NCI-H748 treated with DMSO at 0.1 percent for 48 hours (cell line): ENCODE measurements at places on chromosomes 3 and 15.

DNA sequence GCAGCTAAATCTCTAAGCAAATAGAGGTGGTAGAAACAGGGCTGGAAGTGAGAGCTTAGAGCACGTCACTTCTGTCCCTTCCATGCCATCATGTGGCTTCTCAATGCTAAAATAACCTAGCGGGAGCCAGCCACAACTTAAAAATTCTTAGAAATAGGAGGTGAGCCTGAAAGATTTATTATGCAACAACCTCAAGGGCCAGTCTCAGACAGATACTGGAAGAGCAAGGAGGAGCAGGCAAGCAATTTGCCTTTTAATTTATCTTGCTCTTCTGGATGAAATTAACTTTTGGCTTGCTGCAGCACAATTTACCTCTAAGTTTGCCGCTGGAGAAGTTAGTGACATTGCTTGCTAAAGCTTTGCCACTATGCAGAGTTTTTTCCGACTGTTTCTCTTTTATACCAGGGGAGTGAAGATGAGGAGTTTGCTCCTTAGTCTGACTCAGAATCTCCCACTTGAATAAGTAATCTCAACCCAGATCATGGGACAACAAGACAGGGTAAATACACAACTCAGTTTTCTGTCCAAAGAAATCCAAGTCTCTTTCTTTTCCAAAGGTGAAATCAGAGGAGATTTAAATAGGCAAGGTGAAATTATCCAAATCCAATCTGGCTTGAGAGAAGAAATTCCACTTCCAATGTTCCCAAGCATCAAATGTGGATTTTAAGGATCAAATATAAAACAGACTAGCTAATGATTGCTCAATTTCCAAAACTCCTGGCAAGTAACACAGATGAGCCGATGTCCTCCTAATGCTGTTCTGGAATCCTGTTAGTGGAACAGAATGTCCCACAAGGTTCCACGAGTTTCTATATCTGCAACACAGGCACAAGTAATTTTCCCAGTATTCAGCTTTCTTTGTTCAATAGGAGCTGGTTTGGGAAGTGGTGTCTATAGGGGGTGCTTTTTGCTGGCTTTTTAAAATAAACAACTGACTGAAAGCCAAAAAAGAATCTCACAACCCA is 329.4 kb upstream of the RORA start:
- DNase-seq, result no peak

GRCh38 chr3:24678421-24678865 is 183.8 kb upstream of the THRB start:
- DNase-seq, result no peak

GRCh38 chr3:125115640-125116039 is 59.8 kb upstream of the HEG1 start:
- DNase-seq, result no peak

DNA sequence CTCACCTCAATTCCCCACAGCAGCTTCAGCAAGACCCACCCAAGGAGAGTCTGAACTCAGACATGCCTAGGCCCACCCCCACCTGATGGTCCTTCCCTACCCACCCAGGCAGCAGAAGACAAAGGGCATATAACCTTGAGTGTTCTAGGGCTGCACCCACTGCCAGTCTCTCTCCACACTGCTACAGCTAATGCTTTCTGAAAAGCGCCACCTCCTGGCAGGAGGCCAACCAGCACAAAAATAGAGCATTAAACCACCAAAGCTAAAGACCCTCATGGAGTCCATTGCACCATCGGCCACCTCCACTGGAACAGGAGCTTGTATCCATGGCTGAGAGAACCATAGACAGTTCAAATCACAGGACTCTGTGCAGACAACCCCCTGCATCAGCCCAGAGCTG is 11.3 kb upstream of the RPL39L start:
- no peak for DNase-seq

DNA sequence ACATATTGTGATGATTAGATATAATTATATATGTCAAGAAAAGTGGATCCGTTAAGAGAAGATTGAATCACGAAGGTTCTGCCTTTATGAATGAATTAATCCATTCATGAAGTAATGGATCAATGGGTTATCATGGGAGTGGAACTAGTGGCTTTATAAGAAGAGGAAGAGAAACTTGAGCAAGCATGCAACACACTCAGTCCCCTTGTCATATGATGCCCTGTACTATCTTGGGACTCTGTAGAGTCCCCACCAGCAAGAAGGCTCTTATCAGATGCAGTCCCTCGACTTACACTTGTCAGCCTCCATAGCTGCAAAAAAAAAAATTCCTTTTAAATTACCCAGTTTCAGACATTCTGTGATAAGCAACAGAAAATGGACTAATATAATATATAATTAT is 301.9 kb downstream of the RAP2B start:
- no peak for DNase-seq

DNA sequence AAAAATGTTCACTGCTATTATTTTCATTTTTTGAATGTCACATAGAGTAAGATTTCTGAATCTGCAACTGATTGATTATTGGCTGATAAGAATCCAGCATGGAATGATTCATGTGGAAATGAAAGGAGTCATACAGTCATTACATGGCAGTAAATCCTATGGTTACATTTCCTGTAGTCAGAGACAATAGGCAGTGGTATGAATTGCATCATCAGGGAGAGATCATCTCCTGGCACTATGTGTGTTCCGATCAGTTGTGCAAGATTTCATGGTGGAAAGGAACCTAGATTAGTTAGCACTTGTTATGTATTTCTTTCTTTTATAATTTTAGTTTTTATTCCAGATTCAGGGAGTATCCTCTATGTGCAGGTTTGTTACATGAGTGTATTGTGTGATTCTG is 38.8 kb downstream of the SLC12A1 start:
- no peak for DNase-seq

GRCh38 chr3:14389166-14389606 is 13.2 kb upstream of the SLC6A6 start:
- DNase-seq, result no peak

DNA sequence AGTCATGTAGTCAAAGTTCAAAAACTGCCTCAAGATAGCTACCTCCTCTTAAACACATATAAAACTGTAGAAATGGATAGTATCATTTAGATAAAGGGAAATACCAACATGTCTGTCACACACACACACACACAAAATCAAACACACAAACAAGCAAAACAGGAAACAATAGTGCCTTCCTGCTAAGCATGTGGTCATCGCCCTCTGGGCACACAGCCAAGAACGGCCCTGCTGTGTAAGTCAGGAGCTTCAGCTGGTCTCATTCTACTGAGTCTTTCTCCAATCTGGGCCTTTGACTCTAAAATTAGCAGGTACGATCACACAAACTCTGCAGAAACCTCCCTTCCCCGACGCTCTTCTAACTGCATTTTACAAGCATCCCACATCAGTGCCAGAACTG is 272.2 kb upstream of the CHRNA7 start:
- DNase-seq, result peak; percentile 66

GRCh38 chr3:131142580-131142979 is 115.9 kb downstream of the NEK11 start:
- DNase-seq, result no peak

DNA sequence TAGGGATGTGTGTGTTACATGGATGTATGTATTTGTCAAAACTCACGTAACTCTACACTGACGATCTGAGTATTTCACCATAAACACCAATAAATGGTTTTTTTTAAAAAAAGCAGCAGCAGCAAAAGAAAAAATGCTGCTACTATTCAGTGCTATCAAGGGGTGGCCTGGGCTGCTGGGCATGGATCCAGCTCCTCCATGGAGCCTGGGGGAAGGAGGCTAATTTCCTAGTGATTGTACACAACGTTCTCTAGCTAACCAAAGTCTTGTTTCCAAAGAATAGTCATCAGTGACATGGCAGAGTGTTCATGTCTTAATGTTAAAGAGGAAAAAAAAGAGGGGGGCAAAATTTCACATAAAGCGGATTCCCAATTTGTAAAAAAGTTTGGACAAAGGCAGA is 29.0 kb downstream of the POMGNT2 start:
- no peak for DNase-seq

GRCh38 chr15:71279757-71280141 is 164.5 kb downstream of the THSD4 start:
- DNase-seq, result no peak

DNA sequence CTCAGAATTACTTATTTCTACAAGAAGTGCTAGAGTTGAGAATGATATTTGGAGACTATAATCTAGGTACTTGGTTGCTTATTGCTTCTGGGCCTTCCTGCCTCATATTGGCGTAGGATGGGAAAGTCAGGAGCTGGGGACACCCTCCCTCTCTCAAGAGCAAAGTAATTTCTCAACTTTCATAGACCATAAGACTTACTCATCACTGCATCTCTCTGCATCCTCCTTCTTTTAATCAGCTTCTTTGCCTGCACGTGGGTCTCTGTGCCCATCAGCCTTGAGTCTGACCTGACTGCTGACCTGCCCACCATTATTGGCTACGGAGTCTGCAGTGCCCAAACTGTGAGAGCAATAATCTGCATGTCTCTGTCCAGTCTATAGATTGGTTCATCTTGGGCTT is 27.3 kb upstream of the XIRP1 start:
- DNase-seq, result no peak

- peak; percentile 25 for DNase-seq
These were observed 3.9 kb upstream of the FSIP1 start for GRCh38 chr15:39786447-39787056.

DNA sequence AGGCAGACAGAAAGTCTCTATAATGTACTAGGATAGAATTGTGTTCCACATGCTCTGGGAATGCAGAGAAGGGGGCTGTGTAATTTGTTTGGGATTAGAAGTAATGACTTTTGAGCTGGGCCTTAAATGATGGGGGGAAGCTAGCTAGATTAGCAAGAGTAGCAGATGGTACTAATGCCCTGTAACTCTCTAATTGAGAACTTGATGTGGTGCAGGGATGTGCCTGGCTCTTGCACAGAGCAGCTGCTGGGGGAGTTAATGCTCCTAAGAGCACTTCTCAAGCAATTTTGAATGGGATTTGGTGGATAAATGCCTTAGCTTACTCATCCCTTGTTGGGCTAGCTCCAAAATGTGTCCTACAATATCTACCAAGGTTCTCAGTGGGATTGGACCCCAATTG is 12.4 kb upstream of the SYN2 start:
- DNase-seq, result no peak

- DNase-seq, result no peak
These were observed 35.9 kb downstream of the CEMIP start for GRCh38 chr15:80815106-80815505.

DNA sequence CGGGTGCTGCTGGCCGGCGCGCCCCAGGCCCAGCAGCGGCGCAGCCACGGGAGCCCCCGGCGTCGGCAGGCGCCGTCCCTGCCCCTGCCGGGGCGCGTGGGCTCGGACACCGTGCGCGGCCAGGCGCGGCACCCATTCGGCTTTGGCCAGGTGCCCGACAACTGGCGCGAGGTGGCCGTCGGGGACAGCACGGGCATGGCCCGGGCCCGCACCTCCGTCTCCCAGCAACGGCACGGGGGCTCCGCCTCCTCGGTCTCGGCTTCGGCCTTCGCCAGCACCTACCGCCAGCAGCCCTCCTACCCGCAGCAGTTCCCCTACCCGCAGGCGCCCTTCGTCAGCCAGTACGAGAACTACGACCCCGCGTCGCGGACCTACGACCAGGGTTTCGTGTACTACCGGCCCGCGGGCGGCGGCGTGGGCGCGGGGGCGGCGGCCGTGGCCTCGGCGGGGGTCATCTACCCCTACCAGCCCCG is 777 bp downstream of the LOXL1 start:
- peak; percentile 19 for DNase-seq

DNA sequence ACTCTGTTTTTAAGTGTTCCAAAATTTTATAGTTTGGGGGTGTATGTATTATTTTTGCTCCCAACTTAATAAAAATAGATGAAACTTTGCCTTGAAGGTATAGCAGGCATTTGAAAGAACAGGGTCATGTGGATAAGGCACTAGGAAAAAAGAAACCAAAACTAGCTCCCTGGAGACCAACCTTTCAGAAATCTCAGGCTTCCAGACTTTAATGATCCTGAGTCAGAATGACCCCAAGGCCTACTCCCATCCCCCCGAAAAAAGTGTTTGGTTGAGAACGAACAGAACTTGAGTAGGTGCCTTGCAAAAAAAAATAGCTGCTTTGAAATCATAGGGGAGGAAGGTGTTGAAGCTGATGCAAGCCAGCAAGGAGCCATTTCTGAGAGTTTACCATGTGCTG is 309.5 kb downstream of the THSD4 start:
- no peak for DNase-seq

DNA sequence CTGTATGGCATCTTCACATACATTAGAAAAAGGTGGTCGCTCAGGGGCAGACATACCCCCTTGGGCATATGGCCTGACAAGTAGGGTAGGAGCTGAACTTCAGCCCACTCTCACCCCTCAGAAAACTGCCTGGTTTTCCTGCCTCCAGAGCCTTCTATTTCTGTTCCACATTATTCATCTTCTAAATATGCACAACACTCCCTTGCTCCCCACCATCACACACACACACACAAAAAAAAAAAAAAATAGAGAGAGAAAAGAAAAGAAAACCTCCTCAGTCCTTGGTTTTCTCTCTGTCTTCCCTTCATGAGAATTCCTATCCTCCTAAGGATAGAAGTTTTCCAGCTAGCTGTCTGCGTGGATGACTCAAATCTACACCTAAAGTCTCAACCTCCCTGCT is 5.6 kb upstream of the ROPN1 start:
- DNase-seq, result no peak
